ENCODE measurements at places on chromosomes 6 and 20.

GRCh38 chr6:44965708-44966107, 362.4 kb upstream of the RUNX2 start:
- no peak for DNase-seq

- DNase-seq = no peak
These were observed 37.2 kb upstream of the CALHM6 start for GRCh38 chr6:116424001-116424400.

GRCh38 chr6:79632580-79632979, 1.5 kb downstream of the SH3BGRL2 start:
- DNase-seq = no peak

GRCh38 chr20:46218656-46219055, 89.6 kb downstream of the CDH22 start:
- DNase-seq = no peak

GRCh38 chr6:7004581-7005297, 103.0 kb upstream of the RREB1 start:
- no peak for DNase-seq

DNA sequence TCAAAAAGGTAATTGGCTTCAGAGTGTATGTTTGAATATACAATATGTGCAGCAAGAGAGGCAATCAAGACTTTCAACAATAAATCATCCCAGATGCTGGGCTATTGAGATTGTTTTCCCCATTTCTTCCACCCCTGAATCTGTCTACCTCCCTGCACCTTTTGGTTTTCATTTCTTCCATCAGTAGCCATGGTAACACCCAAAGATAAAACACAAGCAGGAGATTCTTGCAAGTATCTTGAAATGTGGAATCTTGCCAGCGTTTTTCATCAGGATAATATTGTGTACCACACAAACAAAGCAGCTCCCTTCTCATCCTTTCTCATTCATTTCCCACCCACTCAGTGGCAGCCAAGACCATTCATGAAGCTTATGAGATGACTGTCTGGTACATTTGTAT, 73.0 kb upstream of the NRSN1 start:
- DNase-seq = no peak

GRCh38 chr6:44071670-44072451, 55.4 kb downstream of the MRPL14 start:
- DNase-seq = no peak

DNA sequence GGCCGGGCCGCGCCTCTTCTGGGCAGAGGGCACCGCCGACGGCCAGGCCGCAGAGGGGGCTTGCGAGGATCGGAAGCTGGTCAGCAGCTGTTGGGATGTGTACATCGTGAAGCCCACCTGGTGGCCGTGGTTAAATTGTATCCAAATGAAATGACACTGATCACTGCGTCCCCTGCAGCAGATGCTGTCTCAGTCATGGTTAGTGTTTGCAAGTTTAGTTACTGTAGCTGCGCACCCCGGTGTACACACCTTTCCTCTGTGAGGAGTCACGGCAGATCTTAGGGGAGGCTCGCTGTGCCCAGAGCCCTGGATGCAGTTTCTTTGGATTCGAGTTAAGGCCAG, 653 bp downstream of the NAA20 start:
- DNase-seq = peak; percentile 21

GRCh38 chr20:47276851-47277534, 79.5 kb downstream of the ZMYND8 start:
- no peak for DNase-seq

- DNase-seq = no peak
These were observed 117.2 kb upstream of the BMP5 start for GRCh38 chr6:55992546-55992945.

GRCh38 chr20:57943291-57943690, 233.5 kb upstream of the PMEPA1 start:
- no peak for DNase-seq

- DNase-seq = no peak
These were observed 2.2 kb upstream of the SNPH start for GRCh38 chr20:1263853-1264252.

GRCh38 chr6:17476511-17476910, 83.1 kb downstream of the CAP2 start:
- no peak for DNase-seq

DNA sequence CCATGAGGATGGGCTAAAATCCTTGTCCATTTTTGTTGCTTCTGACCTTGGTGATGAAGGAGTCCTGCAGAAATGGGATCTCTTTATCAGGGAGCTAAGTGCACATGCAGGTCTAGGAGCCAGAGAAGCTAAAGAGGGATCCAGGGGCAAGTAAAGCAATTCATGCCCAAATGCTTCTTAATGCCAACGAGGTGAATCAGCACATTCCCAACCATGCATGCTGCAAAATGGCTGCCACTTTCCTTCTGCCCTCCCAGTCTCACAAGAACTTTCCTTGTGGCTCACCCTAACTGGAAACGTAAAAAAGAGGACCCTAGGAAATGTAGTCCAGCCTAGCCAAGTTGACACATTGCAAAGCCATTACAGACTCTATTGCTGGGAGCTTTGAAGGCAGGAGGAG, 298.4 kb downstream of the MAFB start:
- DNase-seq = no peak

GRCh38 chr6:110682460-110682853, 132.8 kb downstream of the CDK19 start:
- DNase-seq = peak; percentile 74

- no peak for DNase-seq
These were observed 690 bp downstream of the TULP1 start for GRCh38 chr6:35512006-35512405.

DNA sequence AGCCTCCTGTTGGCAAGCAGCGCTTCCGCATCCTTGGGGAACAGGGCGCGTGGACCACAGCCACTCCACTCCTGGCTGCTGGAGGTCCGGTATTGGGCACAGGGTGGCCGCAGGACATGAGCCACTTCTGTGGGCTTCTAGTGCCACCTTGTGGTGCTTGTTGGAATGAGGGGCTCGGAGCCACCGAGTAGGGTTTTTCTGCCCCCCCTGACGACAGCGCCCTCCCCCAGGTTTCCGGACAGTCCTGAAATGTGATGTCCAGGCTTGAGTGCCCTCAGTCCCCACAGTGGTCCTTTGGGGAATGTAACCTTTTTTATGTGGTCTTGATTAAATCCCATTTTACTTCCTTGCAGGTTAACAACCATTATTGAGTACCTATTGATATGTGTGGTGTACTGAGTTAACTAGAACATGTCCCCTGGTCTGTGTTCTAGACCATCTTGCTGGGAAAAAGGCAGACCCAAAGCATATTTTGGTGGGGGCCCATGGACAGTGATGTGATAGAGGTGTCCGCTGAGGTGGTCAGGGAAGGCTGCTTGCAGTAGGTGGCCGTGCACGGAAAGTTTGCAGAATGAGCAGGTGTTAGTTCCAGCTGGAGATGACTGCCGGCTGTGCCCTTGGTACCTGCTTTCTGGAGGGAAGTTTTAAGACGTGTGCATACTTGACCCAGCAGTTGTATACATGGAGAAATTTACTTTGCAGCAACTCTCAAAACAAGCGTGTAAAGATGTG, 70.0 kb downstream of the PTPN1 start:
- peak; percentile 75 for DNase-seq

DNA sequence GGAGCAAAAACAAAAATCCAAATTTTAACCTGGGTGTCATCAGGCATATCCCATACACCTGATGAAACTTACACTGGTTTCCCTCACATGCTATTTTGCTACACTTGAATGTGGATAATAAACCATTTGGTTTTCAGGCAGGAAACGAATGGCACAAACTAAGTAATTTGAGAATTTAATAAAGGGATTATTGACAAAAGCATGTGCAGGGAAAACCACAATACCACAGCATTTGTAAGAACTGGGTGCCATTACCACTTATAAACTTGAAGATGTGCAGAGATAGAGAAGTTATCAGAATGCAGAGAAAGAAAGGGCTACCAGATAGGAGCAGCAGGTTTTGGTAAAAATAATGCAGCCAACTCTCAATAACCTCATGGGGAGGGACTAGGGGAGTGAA, 151.2 kb downstream of the RFX6 start:
- no peak for DNase-seq

- no peak for DNase-seq
These were observed 51.1 kb downstream of the FGD2 start for GRCh38 chr6:37056439-37057127.

DNA sequence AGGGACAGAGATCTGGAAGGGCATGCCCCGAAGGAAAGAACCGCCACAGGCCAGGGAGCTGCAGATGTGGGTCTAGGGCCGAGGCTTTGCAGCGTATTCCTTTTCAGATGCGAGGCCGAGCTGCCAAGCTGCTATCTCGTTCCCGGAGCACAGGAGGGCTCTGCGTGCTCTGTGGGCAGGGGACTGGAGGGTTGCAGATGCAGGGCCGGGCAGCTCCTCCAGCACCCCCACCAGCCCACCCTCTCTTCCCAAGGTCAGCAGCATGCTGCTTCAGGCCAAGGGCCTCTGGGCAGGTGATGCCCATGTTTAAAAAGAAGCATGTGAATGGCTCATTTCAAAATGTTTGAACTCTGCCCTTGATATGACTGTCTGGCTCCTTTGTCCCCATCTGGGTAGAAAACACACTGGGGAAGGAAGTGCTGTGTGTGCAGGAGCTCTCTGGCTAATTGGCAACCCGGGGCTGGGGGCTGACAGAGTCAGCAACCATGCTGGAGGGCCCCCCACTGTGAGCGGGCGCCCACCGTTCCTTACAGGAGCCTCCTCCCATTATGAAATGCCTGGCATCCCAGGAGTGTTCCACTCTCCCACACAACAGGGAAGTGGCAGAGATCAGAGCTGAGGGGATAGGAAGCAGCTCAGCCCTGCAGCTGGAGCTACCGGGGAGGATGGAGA, 353.3 kb downstream of the ZFAND3 start:
- no peak for DNase-seq

- no peak for DNase-seq
These were observed 24.8 kb downstream of the CDH22 start for GRCh38 chr20:46283426-46284039.

GRCh38 chr6:118134206-118134605, 227.1 kb downstream of the SLC35F1 start:
- DNase-seq = no peak

DNA sequence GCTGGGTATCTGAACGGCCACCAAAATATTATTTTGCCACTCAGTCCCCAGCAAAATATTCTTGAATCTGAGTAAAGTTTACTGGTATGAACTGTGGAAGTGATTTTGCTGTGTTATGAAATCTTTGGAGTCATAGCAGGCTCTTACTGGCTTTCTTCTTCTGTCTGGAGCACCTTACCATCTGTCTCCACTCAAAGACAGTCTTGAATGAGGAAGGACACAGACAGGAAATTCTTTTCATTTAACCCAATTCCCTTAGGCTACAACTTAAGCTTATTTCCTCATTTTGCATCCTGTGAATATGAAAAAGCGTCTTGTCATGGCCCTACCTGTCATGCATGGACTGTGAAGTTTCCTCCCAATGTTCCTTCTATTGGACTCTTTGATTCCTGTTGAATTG, 24.7 kb downstream of the FNDC1 start:
- DNase-seq = no peak

DNA sequence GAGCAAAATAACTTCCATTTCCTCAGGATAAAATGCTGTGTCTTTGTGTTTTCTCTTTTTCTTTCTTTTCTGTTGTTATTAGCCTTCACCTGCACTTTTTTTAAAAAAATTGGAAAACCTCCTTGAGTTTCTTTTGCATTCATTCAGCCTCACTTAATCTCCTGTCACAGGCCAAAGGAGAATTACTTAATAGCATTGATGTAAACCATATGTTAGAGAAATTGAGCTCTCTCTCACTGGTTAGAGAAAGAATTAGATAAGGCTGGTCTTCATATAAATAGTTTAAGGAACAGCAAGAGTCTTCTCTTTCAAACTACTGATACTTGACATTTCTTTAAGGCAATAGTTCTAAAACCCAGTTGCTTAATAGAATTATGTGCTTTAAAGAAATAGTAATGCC, 564.2 kb downstream of the TFAP2B start:
- no peak for DNase-seq

DNA sequence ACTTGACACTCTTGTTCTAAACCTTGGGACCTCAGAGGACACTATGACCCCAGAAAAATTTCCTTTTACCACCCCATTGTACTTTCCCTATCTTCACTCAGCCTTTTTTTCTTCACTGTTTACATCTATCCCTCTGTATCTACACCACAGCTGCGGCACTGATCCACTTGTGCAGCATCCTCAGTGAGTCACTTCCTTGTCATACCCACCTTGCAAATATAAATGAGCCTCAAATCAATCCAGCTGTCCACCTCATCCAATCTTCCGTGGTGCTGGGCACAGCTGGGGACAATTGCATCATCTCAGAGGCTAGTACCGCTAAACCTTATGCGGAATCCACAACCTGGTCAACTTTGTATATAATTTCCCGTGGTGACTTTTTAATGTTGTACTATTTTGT, 710.5 kb downstream of the QKI start:
- DNase-seq = no peak

- DNase-seq = no peak
These were observed 42.5 kb downstream of the CD40 start for GRCh38 chr20:46160661-46161060.

- DNase-seq = no peak
These were observed 6.9 kb upstream of the CTNNBL1 start for GRCh38 chr20:37686762-37687477.

- DNase-seq = no peak
These were observed 113.5 kb downstream of the ZMYND8 start for GRCh38 chr20:47243003-47243402.

GRCh38 chr20:37161830-37162549, 17.1 kb upstream of the RPN2 start:
- DNase-seq = no peak

DNA sequence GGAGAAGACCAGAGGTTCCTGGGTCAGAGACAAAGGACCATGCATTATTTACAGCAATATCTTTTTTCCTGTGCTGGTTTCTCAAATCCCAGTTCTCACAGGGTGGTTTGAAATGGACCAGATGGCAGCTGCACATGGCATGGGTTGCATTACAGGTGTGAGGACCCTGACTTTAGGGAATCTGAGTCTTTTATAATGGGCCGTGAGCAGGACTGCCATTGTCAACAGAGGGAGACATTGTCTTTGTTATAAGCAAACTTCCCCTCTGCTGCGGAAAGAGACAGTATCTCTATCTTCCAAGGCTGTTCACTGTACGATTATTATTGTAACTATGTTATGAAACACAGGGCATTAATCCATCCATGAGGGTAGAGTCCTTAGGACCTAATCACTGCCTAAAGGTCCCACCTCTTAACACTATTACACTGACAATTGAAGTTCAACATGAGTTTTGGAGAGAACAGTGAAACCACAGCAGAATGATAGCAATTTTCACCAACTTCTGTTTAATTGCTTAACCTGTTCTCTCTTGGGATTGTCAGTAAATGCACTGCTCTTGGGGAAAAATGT, 156.1 kb upstream of the AGPAT4 start:
- DNase-seq = no peak

- no peak for DNase-seq
These were observed 80.4 kb upstream of the RIPOR2 start for GRCh38 chr6:25016014-25016720.

- DNase-seq = no peak
These were observed 316.9 kb upstream of the RNF24 start for GRCh38 chr20:4332121-4332860.
